Stimulated activated CD8-positive, alpha-beta memory T cell treated with anti-CD3 and anti-CD28 coated beads, Interleukin-7, amount 100 ng/mL, for 1 hour (primary cell): ENCODE measurements at places on chromosomes 13 and 19.

GRCh38 chr13:38872693-38873092 is 117.9 kb downstream of the STOML3 start:
- DNase-seq: peak; percentile 2

- DNase-seq: no peak
These were observed 87.2 kb upstream of the TNFSF11 start for GRCh38 chr13:42486711-42487198.

- DNase-seq: no peak
These were observed 868 bp upstream of the UBAC2 start for GRCh38 chr13:99199541-99200431.

DNA sequence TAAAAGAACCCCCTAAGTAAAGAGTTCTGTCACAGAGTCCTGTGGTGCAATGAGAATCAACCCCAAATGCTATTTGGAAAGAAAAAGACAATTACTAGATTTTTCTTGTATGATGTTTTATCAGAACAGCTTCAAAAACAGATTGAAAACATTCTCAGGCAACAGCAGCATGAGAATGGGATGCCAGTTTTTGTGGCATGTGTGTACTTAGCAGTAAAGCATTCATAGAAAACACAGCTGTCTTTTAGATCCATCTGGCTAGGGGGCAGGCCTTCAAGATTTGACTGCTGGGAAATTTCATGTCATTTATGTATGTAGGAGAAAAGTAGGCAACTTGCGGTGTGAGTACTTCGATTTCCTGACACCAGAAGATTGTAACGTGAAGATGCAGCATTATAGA is 170.5 kb upstream of the HTR2A start:
- no peak for DNase-seq

DNA sequence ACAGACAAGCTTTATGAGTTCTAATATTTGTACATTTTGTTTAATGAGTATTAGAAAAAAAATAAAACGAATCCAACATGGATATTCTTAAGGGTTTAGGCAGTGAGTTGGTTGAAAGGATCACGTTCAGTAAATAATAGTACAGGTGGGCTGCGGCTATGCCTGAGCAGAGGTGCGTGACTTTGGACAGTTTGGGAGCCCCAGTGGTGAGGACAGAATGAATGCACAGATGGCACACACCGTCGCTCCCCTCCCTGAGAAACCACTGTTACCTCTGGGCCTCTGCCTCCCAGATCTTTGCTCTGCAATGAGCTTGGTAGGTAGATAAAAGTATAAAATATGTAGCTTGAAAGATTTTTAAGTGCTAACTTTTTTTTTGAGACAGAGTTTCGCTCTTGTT is 153.3 kb downstream of the SIPA1L3 start:
- DNase-seq: no peak

- DNase-seq: no peak
These were observed 145.0 kb downstream of the KDM4B start for GRCh38 chr19:5113633-5114586.

DNA sequence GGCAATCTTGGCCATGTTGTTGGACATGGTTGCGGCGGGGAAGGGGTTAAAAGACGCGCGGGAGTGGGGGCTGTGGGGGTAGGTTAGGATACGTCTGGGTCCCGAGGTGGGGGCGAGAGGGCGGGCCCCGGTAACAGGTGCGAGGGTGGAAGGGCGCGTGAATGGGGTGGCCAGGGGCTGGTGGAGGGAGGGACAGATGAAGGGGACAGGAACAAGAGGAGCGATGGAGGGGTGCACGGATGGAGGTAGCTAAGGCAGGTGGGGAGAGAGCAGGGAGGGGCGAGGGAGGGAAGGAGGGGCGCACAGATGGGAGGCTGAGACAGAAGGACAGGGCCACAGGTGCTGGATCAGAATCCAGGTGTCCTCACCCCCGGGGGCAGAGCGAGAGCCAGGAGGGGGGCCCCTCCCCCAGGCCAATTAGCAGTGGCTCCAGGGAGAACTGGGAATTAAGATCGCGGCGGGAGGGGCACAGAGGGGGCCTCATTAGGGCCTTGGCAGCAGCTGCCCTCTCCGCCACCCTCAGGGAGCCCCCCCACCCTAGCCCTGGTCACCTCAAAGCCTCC is 1.3 kb downstream of the GNG8 start:
- DNase-seq: no peak

- no peak for DNase-seq
These were observed 10.3 kb upstream of the GARRE1 start for GRCh38 chr19:34243876-34244578.

DNA sequence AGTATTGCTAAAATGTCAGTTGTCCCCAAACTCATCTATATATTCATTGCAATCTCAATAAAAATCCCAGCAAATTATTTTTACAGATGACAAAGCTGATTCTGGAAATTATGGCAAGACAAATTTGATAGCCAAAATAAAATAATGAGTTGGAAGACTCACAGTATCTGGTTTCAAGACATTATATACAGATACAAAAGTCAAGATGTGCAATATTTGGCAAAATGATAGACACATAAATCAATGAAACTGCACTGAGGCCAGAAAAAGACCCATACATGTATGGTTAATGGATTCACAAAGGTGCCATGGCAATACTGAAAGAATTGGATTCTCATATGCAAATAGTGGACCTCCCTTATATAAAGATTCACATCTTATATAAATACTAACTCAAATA is 24.2 kb downstream of the ZNF45 start:
- no peak for DNase-seq

GRCh38 chr13:106087201-106087600 is 448.3 kb downstream of the EFNB2 start:
- no peak for DNase-seq

GRCh38 chr13:111484141-111484925 is 163.9 kb downstream of the TEX29 start:
- DNase-seq: no peak

GRCh38 chr19:58516246-58516836 is 3.3 kb downstream of the ZBTB45 start:
- no peak for DNase-seq

DNA sequence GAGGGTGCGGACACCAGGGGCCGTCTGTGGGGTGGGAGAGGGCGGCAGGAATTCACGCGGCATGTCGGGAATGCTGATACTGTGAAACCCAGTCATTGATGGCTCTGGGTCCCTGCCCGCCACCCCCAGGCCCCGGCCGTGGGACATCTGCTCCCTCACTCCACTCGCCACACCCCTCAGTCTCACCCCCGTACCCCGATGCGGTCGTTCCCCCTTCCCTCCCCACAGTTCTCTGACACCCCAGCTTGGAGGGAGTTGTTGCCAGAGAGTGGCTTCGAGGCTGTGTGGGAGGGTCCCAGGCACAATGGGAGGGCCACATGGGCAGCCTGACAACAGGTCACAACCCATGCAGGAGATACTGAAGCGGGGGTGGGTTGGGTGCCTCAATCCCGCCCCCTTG is 1.8 kb downstream of the MAG start:
- no peak for DNase-seq

DNA sequence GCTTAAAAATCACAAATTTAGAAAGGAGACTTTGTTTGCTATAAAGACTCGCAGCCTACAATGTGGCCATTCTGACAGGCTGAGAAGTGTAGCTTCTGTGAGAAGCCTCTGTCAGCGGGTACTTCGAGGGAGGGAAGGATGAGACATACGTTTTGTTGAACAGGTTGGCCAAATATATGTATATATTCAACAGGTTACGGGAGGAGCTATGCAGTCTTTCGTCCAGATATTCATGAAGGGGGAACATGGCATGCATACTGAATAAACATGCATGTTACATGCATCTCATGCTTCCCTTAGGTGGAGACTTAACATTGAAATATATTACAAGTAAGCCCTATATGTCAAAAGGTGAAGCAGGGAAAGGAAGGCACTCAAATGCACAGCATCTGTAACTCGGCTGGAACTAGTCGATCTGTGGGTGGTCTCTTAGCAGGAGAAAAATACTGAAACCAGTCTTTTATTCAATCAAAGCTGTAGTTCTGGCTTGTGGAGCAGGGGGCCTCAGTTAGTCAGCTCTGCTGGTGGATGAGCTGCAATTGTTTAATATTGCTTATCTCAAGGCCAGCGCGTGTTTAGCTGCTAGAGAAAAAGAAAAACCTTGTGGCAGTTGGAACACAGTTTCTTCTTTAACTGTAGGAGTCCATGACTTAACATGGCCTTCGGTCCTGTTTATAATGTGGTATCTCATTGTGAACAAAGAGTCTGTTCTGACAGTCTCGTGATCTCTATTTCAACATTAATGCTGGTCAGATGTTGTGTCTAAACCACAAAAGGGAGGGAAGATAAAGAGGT is 94.3 kb downstream of the FAM216B start:
- no peak for DNase-seq

GRCh38 chr13:72150502-72150901 is 283.5 kb upstream of the DACH1 start:
- DNase-seq: no peak

DNA sequence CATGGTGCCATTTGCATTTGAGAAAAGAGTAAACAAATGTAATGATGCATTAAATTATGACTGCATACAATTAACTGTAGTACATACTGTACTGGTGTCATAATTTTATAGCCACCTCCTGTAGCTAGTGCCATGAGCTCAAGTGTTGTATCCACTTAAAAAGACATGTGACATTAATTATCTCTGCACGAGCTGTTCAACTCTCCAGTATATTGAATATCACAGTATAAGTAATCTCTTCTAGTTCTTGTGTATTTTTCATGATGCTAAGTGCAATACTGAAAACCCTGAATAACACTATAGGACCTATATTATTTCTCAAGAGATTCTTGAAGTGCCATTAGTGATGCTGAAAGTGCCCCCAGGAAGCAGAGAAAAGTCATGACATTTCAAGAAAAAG is 387.3 kb downstream of the PCDH17 start:
- DNase-seq: no peak

DNA sequence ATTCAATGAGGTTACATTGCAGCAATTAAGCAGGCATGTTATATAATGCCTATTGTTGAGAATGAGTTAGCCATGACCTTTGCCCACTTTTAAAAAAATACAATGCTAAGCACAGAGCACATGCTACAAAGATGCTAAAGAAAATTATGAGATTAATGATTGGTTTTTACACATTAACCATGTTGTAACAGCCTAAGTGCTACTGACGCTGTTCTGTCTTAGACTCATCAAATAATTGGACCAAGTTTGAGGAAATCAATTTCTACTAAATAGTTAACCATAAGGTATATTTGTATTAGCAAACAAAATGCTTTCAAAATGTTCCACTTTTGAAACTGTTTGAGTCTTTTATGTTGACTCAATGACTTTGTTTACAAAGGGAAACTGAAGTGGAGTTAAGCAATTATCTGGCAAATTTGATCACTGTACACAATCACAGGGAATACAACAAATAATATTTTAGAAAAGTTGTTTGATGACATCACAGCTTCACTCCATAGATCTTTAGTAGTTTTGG is 14.3 kb downstream of the MIR17HG start:
- DNase-seq: no peak

DNA sequence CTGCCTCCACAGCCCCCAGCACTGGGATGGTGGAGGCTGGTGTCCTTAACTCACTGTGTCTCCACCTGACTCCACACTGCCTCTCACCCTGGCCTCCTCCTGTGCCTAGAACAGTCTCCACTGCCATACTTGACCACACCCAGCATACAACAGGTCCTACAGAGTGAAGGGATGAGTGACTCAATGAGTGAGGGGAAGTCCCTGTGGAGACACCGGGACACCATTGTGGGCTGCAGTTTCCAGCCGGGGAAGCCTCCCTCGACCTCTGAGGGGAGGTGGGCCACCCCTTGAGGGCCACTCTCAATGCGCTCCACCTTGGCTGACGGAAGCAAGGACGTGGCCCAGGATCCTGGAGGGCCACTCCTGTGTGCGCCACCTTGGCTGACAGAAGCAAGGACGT is 2.8 kb upstream of the ZNF135 start:
- no peak for DNase-seq

DNA sequence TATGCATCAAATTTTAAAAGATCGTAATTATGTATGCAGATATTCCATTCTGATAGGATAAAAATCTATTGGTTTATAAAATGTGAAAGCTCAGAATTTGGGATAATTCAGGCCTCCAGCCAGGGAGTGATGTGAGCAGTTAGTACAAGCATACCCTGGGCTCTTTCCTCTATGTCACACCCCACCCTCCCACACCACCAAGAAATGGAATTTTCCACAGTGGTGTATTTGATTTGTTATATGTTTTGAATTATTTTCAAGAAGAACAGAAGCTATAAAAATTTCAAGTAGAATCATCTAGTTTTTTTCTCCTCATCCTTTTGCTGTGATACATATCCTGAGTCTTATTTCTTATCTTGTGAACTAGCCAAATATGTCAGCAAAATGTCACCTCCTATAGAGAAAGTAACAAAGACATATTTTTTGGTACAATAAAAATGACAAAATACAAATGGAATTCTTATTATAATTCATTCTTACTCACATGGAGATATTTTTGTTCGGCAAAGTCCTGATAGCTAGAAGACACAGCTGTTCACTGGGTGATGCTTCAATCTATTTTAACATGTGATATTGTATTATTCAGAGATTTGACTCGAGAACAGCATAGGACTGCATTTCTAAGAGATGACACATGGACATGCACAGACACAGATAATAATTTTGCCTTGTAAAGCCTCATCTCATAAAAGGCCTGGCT is 61.2 kb upstream of the FRY start:
- DNase-seq: no peak

GRCh38 chr13:46595136-46595884 is 42.3 kb downstream of the LRCH1 start:
- no peak for DNase-seq

DNA sequence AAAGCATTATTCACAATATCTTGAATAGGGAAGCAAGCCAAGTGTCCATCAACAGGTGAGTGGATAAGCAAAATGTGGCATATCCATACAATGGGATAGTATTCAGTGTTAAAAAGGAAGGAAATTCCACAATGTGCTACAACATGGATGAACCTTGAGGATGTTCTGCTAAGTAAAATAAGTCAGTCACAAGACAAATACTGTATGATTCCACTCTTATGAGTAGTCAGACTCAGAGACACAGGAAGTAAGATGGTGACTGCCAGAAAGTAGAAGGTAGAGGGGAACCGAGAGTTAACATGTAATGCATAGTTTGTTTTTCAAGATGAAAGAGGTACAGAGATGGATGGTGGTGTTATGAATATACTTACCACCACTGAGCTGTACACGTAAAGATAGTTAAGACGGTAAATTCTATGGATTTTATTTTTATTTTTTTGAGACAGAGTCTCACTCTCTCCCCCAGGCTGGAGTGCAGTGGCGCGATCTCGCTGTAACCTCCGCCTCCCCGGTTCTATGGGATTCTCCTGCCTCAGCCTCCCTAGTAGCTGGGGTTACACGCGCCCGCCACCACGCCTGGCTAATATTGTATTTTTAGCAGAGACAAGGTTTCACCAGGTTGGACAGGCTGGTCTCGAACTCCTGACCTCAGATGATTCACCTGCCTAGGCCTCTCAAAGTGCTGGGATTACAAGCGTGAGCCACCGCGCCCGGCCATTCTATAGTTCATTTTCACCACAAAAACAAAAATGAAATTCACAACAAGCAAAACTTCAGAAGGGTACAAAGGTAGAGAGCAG is 1.0 kb upstream of the CHAMP1 start:
- no peak for DNase-seq

DNA sequence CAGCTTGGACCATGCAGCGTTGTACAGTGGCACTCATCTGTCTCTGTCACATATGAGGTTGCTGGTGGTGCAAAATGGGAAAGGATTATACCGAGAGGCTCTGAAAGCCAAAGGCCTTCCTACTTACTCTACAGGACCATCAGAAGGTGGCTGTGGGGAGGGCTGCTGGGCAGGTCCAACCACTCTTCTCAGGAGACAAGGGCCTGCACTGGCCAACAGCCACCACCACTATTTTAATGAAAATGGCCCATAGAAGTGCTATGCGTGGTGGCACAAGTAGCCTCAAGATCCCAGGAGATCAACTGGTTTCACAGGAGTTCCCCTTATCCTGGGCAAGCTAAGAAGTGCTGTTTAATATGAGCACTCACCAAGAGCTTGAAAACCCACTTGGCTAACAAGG is 52.3 kb downstream of the MRPL57 start:
- DNase-seq: no peak
